ENCODE measurements at places on chromosomes 13 and 19.

DNA sequence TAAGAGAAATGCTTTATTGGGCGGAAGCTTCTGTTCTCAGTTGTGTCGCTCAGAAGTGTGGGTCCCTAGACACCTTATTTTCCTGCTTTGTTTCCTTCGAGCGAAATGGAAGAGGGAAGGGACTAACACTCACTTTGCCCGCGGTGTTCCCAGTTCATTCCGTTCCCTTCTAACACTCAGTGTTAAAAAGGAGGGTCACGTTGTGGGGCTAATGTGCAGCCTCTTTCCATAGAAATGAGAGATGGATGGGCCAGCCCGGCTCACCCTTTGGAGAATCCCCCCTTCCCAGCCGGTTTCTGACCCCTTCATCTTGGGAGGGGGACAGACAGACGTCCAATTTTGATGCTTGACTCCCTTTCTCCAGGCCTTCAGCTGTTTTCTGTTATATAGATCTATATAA, 2.3 kb downstream of the ATP11A start:
- no peak for DNase-seq

DNA sequence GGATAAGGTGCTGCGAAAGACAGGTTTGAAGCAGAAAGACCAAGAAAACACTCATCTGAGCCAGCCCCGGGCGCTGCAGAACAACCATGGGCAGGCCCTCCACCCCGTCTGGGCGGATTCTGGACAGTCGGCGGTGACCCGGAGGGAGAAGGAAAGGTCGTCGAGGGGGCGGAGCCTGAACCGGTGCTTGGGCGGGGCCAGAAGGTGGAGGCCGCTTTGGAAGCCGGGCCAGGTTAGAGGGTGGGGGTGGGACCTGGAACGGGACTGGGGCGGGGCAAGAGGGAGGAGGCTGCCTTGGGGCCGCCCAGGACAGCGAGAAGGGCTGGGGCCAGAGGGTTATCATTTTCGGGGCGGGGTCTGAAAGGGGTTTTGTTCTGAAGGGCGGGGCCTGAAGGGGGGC, 5.0 kb upstream of the ZNF765 start:
- DNase-seq, result no peak

GRCh38 chr19:56144376-56144775, 3.3 kb downstream of the ZNF444 start:
- no peak for DNase-seq

- no peak for DNase-seq
Observed at GRCh38 chr19:2033825-2034159, 17.3 kb downstream of the MKNK2 start.

DNA sequence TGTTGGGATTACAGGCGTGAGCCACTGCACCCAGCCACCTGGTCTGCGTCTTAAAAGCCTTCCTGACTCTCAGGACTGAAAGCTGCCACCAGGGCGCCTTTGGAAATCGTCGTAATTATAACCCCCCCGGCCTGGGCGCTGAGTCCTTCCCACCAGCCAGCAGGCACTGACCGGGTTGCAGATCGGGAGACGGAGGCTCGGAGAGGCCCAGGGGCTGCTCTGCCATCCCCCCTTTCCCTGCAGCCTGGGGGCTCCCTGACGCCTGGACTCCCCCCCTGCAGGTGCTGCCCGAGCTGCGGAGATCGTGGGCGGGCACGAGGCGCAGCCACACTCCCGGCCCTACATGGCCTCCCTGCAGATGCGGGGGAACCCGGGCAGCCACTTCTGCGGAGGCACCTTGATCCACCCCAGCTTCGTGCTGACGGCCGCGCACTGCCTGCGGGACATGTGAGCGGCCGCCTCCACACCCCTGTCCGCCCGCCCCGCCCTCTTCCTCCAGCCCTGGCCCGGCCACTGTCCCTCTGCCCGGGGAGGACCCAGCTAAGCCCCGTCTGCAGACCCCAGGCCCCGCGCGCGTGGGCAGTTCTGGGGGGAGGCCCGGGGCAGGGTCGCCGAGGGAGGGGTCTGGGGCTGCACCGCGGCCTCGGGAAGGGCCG, 2.5 kb downstream of the PRTN3 start:
- DNase-seq, result no peak

GRCh38 chr13:102020611-102021216, 381.1 kb downstream of the FGF14 start:
- no peak for DNase-seq

- no peak for DNase-seq
Observed at GRCh38 chr19:31841755-31842154, 492.5 kb upstream of the TSHZ3 start.

DNA sequence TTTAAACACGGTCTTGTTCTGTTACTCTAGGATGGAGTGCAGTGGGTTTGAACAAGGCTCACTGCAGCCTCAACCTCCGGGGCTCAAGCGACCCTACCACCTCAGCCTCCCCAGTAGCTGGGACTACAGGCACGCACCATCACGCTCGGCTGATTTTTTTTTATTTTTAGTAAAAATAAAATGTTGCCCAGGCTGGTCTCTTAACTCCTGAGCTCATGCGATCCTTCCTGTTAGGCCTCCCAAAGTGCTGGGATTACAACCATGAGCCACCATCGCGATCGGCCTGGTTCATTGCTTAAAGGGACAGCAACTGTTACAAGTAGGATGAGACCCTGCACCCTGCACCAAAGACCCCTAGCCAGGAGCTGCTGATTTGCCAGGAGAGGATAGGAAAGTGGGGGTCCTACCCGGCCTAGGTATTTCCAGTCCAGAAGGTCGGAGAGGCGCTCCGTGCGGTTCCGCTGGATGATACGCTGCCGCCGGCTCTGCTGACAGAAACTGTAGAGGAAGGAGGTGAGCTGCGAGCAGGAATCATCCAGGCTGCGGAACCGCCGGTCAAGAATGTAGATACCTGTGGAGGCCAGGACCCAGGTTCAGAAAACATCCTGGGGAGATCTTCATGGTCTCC, 5.1 kb downstream of the FTL start:
- DNase-seq, result no peak

DNA sequence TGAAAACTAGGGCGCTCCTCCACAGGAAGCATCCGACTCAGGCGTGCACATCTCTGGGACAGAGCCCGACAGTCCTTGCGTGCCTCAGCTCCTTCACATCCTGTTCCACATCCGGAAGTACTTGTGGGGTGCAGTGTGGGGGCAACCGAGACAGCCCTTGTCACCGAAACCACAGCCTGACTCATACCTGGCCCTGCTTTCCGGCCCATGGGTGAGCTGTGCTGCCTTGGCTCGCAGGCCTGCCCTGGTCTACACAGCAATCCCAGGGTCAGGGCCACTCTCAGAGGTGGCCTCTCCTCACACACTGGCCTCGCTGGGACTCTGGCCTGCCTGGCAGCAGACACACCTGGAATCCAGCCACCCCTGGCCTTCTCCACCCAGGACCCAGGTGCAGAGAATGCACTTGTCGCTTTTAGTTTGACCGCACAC, 100.4 kb downstream of the STK24 start:
- no peak for DNase-seq

GRCh38 chr13:28055357-28055756, 45.0 kb downstream of the FLT3 start:
- DNase-seq, result no peak

All from tibial nerve (tissue), 4 donors.